ENCODE measurements at places on chromosomes 11 and 22. TPM values are rescaled to one million over a fixed set of nuclear protein-coding genes. Genes with fewer than 3 reads are reported as not detected.

The MUC5B gene
- total RNA-seq: not detected

The APOL5 gene
- not detected for total RNA-seq

The CALCA gene
- not detected for total RNA-seq

The ADORA2A gene
- total RNA-seq: 4.0 TPM

The TIMM10 gene
- total RNA-seq: 103 TPM

The GUCY1A2 gene
- total RNA-seq: not detected

The ZNF280B gene
- 3.9 TPM for total RNA-seq

The GRIA4 gene
- total RNA-seq: not detected

The POLR2L gene
- 139 TPM for total RNA-seq

The MYOD1 gene
- total RNA-seq: not detected

The SLC22A25 gene
- 0.16 TPM for total RNA-seq

The FOLR1 gene
- 65.9 TPM for total RNA-seq

The KCNQ1OT1 gene
- 8.2 TPM for total RNA-seq

The PANX3 gene
- total RNA-seq: not detected

The PATE2 gene
- not detected for total RNA-seq

The BCO2 gene
- total RNA-seq: 2.2 TPM

The DEFB131B gene
- total RNA-seq: not detected

The SCGB1A1 gene
- not detected for total RNA-seq

The ANO9 gene
- 92.6 TPM for total RNA-seq

The P4HA3 gene
- total RNA-seq: not detected

The LRP4 gene
- total RNA-seq: 11.1 TPM

The MUC2 gene
- total RNA-seq: 0.05 TPM

The RTN4R gene
- 10.7 TPM for total RNA-seq

The DEPDC5 gene
- total RNA-seq: 19.4 TPM

The MS4A8 gene
- total RNA-seq: not detected

The UBQLNL gene
- not detected for total RNA-seq

The JAM3 gene
- 0.65 TPM for total RNA-seq

The HIC2 gene
- total RNA-seq: 45.8 TPM

The GGTLC3 gene
- total RNA-seq: not detected

The TCN1 gene
- not detected for total RNA-seq

The CHRNA10 gene
- total RNA-seq: 3.9 TPM

The EIF4ENIF1 gene
- 37.0 TPM for total RNA-seq

The TSSC4 gene
- total RNA-seq: 60.9 TPM

All from Caco-2 (cell line).